ENCODE measurements at places on chromosomes 12 and 14.

DNA sequence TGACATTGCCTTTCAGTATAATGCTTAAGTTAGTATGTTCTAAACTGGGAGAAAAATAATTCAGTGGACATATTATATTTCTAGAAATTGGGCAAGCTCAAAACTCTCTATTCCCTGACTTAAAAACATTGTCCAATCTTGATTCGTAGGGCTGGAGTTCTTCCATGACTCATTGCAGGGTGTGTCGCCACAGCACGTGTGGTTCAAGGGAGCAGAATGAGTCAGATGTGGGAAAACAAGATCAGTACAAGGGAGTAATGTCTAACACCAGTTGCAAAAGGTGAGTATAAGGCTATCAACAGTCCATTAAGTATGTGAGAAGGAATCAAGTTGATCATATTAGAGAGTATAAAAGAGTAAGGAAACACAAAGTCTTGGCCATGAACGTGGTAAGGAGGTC is 887.0 kb downstream of the TMTC2 start:
- DNase-seq, result no peak

DNA sequence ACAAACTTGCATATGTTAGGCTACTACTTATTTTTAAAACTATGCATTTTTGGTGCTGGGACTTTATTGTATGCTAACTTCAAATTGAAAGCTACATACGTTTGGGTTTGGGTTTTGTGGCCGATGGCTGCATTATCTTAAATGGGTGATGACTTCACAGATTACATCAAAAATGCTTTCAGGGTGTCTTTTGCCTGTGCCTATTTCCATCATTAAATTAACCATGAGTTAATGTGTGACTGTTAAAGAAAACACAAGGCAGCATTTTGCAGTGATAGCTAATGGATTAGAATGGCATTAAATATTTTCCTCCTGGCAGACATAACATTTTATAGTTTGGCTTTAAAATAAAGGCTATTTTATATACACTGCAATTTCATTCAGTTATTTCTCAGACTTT is 352.3 kb downstream of the EGLN3 start:
- no peak for DNase-seq

DNA sequence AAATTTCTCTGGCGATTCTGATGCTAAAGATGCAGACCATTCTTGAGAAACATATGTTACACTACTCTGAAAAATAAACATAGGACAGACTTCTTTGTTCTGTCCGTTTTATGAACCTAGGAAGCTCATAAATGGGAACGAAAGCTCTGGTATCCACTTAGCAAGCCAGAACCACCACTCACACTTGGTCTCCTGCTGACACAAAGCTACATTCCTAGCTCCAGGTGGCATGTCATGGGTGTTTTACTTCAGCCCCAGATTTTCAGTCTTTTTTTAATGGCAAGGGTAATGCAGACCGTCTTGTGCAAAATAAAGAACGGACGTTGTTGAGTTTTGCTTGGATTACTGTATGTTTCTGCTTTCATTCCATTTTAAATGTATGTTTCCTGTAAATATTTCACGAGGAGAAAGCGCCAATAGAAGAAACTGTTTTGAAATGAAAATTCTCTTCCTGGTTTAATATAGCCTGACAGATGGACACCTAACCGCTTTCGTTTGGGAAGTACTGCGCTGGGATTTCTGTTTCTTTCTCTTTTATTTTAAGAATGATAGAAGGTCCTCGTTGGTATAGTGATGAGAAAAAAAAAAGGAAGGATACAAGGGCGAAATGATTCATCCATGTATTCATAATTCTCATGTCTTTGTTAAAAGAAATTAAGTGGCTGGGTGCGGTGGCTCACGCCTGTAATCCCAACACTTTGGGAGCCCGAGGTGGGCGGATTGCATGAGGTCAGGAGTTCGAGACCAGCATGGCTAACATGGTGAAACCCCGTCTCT is 871 bp upstream of the COQ5 start:
- no peak for DNase-seq

GRCh38 chr14:65904988-65905387 is 492.5 kb downstream of the FUT8 start:
- no peak for DNase-seq

- DNase-seq, result no peak
Observed at GRCh38 chr14:106419376-106419965, 893.1 kb downstream of the TMEM121 start.

DNA sequence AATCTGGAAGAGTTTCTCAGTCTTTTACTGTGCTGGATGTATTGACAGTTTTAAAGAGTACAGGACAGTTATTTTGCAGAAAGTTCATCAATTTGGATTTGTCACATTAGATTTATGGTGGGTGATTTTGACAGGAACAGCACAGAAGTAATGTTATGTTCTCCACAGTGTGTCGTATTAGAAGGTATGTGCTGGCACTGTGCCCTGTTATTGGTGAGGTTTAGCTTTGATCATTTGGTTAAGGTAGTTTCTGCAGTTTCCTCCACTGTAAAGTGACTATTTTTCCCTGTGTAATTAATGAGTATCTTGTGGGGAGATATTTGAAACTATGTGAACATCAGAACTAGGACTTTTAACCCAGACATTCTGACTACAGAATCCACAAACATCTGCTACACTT is 308.5 kb upstream of the TBX3 start:
- no peak for DNase-seq

GRCh38 chr14:97025722-97026121 is 228.5 kb downstream of the VRK1 start:
- no peak for DNase-seq

GRCh38 chr12:124786061-124786964 is 77.4 kb downstream of the SCARB1 start:
- DNase-seq, result no peak

- DNase-seq, result no peak
Observed at GRCh38 chr12:111792155-111792855, 25.6 kb downstream of the ALDH2 start.

DNA sequence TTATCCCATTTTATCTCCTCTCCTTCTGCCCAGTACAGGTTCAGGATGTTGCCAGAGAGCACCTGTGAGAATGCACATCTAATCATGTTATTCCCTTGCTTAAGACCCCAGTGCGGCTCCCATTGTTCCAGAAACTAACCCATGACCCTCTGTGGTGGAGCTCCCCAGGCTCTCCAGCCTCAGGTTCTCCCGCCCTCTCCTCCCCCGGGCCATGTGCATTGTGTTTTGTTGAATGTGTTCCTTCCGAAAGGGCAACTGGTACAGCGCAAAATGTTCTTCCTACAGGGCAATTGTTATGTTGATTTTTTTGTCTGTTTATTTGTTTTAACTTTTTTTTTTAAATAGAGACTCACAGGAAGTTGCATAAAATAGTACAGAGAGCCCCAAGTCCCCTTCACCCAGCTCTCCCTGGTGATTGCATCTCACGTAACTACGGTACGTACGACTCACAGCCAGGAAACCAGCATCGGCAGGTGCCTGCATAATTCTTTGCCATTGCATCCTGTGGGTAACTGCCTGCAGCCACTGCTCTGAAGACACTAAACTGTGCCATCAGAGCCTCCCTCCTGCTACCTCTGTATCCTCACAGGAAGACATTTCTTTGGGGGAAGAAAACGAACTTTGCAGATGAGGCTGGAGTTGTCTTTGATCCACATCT is 31.2 kb downstream of the TMEM132C start:
- no peak for DNase-seq

DNA sequence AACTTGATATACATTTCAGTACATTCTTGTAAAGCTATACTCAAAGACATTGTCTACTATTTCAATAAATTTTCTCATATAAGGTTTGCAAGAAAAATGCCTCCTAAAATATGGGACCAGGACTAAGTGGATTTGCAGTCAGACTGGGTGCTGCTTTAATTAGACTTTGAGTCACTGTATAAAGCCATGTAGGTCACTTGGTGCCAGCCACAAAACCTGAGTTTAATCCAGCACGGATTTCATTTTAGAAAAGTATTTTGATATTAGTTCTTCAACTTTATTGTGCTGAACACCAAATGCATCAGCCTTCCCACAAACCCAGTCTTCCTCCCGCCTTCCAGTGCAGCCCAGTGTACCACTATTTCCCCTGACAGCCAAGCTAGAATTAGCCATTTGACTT is 9.9 kb upstream of the NID2 start:
- DNase-seq, result no peak

DNA sequence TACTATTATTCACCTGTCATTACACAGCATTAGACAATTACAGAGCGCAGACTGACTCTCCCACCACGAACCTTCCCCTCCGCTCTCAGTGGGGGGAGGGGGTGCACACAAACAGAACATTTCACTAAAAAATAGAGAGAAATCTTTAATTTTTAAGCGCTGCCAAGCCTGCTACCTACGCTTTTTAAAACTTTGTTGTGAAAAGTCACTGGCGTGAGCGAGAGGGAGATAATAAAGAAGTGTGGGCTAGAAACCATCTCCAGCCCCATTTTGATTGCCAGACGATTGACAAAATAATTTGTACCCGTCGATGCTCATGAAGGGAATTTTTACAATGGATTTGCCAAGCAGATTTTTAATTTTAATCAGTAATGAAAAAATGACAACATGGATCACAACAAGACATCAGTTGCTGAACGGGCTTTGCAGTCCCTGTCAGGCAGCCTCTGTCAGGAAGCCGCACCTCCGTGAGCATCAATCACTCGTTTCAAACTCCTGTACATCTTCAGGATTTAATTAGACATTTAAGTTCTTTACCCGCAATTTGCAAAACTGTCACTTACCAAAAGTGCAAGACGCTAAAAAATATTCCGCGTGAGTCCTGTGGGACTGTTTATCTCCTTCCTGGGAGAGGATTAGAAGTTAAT is 209.1 kb downstream of the BCL11B start:
- no peak for DNase-seq

- no peak for DNase-seq
Observed at GRCh38 chr12:13835652-13836051, 145.8 kb downstream of the GRIN2B start.

- DNase-seq, result no peak
Observed at GRCh38 chr14:69537900-69538299, 36.8 kb downstream of the CCDC177 start.

DNA sequence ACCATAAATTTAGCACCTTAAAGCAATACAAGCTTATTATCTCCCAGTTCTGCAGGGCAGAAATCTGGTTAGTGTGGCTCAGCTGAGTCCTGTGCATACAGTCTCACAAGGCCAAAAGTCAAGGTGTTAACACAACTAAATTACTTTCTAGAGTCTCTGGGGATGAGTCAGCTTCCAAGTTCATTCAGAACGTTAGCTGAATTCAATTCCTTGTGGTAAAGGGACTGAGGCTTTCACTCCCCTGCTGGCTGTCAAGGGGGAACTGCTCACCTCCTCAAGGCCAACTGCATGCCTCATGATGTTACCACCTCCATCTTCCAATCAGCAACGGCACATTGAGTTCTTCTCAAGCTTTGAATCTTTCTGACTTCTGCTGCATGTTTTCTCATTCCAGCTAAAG is 27.6 kb downstream of the EML5 start:
- DNase-seq, result no peak

DNA sequence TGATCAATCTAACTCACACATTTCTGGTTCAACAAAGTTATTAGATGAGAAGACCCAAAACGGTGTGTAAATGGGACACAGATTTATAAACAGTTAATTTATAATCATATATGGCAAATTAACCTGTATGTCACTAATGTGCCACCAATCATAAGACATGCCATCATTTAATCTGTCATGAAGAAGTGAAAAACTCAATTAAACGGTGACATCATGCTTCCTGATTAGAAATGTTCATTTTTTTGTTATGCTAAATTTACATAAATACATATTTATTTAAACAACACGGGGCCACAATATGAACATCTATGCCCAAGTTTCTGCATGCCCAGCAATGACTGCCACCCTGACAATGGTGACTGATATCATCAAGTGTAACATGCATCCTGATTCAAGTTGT is 164.1 kb upstream of the EEA1 start:
- no peak for DNase-seq

Measured in GM12864 (cell line).